ENCODE measurements at places on chromosomes 12 and 14.
A peak's percentile ranks its signal among the peaks of the same experiment; 100 is the strongest.

- DNase-seq, result no peak
Measured at GRCh38 chr12:115811929-115812328, 465.6 kb downstream of the MED13L start.

DNA sequence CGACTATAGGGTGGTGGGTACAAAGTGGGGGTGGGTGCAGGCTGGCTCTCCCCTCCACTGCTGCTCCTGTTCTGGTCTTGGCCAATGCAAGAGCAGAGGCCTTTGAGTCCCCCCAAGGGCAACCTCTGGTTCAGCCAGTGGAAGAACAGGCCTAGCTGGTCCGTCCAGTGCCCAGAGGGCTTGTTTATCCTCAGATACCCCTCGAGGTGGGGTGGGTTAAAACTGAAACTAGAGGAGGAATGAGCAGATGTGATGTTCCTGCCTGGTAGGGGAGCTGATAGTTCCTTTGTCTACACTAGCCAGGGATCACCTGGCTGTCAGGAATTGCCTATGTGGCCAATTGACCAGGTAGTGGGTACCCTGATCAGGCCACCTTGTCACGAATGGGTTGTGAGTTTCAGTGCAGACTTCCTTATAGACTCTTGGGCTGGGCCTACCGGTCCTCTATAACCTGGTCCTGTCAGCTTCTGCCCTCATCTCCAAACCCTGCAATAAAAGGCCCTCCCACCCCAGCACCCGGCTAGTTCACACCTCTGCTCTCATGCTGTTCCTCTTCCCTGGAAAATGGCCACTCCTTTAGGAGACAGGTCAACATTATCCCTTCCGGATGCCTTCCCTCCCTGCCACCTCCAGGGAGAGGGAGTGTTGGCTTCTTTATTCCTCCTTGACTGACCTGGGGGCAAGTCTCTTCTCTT lies 10.7 kb upstream of the HSP90AA1 start:
- no peak for DNase-seq

- no peak for DNase-seq
Measured at GRCh38 chr14:23095196-23096108, at the start of gene C14orf119. Gene C14orf119, plus strand, starts transcription at chr14:23095505. Its CDS starts 2,154 bp downstream, at chr14:23097659.

DNA sequence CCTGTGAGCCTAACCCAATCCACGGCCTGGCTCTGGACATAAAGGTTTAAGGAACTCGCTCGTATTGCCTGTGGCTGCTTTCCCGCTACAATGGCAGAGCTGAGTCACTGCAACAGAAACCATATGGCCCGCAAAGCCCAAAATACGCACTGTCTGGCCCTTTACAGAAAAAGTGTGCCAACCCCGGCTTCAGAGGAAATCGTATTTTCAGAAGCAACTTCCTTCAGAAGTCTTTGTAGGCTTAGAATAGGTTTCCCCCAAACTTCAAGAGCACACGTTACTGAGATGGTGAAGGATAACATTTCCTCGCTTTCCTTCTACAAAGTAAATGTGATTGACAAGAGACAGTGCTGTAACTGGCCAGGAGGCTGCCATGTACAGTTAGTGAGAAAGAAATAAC lies 34.8 kb upstream of the TESC start:
- no peak for DNase-seq

- DNase-seq, result no peak
Measured at GRCh38 chr12:85060916-85061315, 24.8 kb downstream of the LRRIQ1 start.

- DNase-seq, result peak; percentile 51
Measured at GRCh38 chr14:94036313-94037167, 10.4 kb downstream of the OTUB2 start.

DNA sequence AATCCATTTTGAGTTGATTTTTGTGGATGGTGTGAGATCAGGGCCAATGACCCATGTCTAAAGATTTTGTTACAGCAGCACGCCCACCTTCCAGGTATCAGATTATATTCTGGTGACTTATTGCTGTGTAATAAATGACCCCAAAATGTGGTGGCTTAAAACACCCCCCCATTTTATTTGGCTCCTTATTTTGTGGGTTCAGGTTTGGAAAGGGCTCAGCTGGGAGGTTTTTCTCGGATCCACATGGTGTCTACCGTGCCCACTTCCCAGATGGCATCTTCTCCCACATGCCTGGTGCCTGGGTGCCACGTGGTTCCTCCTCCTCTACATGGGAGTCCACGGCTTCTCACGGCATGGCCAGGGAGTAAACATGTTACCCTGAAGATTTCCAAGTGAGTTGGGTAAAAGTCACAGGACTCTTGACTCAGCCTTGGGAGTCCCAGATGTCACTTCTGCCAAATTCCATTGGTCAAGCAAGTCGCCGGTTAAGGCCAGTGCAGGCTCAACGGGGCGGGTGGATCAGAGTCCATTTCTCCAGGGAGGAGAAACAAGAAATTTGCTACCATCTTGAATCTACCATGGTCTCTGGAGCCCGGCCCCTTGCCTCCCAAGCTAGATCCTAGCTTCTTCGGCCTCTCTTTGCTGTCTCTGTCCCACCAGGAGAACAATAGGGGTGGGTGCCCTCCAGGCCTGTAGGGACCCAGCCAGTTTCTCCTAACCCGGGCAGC lies 214.3 kb downstream of the KIF26A start:
- DNase-seq, result no peak

GRCh38 chr12:84512751-84513150 lies 399.8 kb downstream of the SLC6A15 start:
- DNase-seq, result no peak

All from activated naive CD4-positive, alpha-beta T cell (primary cell).